Activated T-cell treated with anti-CD3 and anti-CD28 coated beads, Interleukin-2, amount 50 U/mL, for 72 hours (primary cell): ENCODE measurements at places on chromosomes 2 and 18. TPM values are rescaled to one million over a fixed set of nuclear protein-coding genes. Genes with fewer than 3 reads are reported as not detected.

The HJURP gene
- 84.3 TPM for total RNA-seq

The SCN9A gene
- total RNA-seq: 0.38 TPM

The NGEF gene
- total RNA-seq: 0.55 TPM

The REEP1 gene
- total RNA-seq: 0.63 TPM

The SCYGR5 gene
- not detected for total RNA-seq

The CCDC138 gene
- 11.7 TPM for total RNA-seq

The ANKRD23 gene
- 5.7 TPM for total RNA-seq

The SERPINB5 gene
- total RNA-seq: not detected

The ARMC9 gene
- total RNA-seq: 1.4 TPM

The SPHKAP gene
- not detected for total RNA-seq

The SLC66A3 gene
- total RNA-seq: 14.9 TPM

The RAPGEF4 gene
- total RNA-seq: 0.19 TPM

The RTP5 gene
- 0.56 TPM for total RNA-seq

The ERICH2 gene
- total RNA-seq: 0.58 TPM

The FBLN7 gene
- total RNA-seq: 22.3 TPM

The NPPC gene
- 1.1 TPM for total RNA-seq

The COA5 gene
- total RNA-seq: 29.4 TPM

The SLC9A4 gene
- 0.14 TPM for total RNA-seq

The ESPNL gene
- 0.07 TPM for total RNA-seq

The DLX2 gene
- 0.24 TPM for total RNA-seq

The GPR75 gene
- total RNA-seq: 1.0 TPM

The RAB27B gene
- total RNA-seq: 0.19 TPM

The RGPD3 gene
- 0.25 TPM for total RNA-seq

The ZSWIM2 gene
- total RNA-seq: not detected

The ABCG5 gene
- total RNA-seq: not detected

The TXNL4A gene
- 105 TPM for total RNA-seq

The ERBB4 gene
- total RNA-seq: not detected

The SERPINB12 gene
- total RNA-seq: not detected

The PSTPIP2 gene
- 30.1 TPM for total RNA-seq

The CRYGD gene
- total RNA-seq: not detected

The C2orf92 gene
- 18.0 TPM for total RNA-seq

The DNAH6 gene
- 1.0 TPM for total RNA-seq

The NDC80 gene
- total RNA-seq: 82.0 TPM

The TUBB8B gene
- total RNA-seq: not detected

The TBR1 gene
- total RNA-seq: 0.02 TPM

The STK11IP gene
- total RNA-seq: 27.8 TPM

The ZNF521 gene
- not detected for total RNA-seq

The RGPD4 gene
- not detected for total RNA-seq

The BIN1 gene
- 87.3 TPM for total RNA-seq

The CYP26B1 gene
- not detected for total RNA-seq

The NMUR1 gene
- not detected for total RNA-seq

The SPP2 gene
- total RNA-seq: not detected

The COLEC11 gene
- total RNA-seq: 0.21 TPM

The INHBB gene
- total RNA-seq: not detected
